ENCODE measurements at places on chromosomes 5 and 9.

DNA sequence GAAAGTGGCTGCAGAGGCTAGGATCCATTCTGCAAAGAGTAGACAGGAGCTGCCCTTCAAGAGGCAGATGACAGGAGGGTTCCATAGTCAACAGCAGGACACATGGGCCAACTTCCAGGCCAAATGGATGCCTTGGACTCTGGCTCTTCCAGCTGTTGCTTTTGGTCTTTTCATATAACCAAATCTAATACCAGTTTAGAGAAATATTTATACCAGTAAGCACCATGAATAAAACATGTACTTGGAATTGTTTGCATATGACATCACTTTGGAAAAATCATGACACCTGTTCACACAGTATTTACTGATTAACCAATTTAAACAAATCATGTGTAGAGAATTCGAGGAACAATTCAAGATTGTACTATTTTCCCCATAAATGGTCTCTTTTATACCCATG, 481.3 kb downstream of the DMRT2 start:
- DNase-seq: no peak

DNA sequence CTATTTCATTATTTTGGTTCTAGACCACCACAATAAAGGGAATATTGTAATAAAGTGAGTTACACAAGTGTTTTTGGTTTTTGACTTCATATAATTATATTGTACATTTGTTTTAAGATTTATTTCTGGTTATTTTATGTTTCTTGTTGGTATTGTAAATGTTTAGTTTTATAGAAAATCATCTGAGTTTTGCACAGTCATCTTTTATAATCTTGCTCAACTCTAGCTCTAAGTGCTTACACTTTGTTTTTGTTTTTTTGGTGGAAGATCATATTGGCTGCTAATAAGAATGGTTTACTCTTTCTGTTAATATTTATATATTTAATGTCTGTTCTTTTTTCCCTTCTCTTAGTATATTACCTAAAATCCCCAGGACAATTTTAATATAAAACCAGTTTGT, 135.0 kb downstream of the CNTLN start:
- DNase-seq: no peak

GRCh38 chr5:83470526-83471404, 779 bp upstream of the VCAN start:
- DNase-seq: no peak

DNA sequence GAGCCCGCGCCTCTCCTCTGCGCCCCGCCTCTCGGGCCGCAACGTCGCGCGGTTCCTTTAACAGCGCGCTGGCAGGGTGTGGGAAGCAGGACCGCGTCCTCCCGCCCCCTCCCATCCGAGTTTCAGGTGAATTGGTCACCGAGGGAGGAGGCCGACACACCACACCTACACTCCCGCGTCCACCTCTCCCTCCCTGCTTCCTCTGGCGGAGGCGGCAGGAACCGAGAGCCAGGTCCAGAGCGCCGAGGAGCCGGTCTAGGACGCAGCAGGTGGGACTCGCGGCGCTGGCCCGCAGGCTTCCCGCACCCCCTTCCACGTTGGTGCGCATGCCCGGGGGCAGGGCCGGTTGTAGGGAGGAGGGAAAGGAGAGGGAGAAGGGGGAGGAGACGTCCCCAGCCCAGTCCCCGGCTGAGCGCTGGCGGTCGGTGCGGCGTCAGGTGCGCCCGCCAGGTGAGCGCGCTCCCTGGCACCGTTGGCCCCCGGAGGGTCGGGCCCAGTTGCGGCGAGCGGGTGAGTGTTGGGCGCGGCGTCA, at the start of gene OCLN:
TSS of gene OCLN (plus strand) at position 400 of the 532 bp plus-strand sequence. CDS start 11,455 bp downstream, outside the sequence.
- DNase-seq: no peak

GRCh38 chr5:139574641-139575312, 13.6 kb downstream of the UBE2D2 start:
- no peak for DNase-seq

DNA sequence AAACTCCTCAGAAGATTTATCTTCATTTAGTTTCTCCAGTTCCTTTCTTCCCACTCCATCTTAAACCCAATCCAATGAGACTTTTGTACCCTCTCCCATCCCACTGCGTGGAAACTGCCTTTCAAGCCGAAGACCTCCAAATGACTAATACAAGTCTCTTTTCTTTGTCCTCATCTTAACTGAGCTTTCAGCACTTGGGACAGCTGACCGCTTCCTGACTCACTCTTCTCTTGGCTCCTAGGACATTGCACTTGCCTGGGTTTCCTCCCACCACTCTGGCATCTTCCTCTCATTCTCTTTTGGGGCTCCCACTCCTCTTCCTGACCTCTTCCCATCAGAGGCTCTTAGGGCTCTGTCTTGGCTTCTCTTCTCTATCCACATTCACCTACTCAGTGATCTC, 243.7 kb downstream of the HSPA4 start:
- no peak for DNase-seq

DNA sequence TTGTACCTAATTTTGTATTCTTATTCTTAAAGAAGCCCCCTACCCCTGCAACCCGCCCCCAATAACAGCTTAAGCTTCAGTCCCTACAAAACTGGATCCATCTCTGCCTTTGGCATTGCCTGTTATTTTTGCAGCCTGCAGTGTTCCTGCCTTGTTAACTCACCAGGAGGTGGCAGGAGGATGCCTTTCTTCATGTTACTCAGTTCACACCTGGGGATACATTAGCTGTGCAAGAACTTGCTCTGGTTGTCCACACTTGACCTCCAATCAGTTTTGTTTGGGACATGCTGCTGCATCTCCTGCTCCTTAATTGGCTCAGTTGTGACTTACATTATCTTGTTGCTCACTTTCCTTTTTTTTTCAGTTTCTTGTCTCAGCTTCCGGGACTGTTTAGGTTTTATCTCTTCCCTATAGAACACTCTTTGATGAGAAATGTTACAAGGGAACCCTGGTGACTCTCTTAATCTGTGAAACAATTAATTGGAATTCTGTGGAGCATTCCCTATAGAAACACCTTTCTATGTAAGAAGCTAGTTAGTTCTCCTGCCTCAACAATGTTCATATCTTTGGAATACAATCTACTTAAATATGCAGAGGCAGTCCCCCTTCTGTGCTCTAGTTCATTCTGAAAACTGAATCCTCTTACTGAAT, 467.7 kb upstream of the ACO1 start:
- no peak for DNase-seq

- DNase-seq: no peak
These were observed 28.7 kb downstream of the PCSK1 start for GRCh38 chr5:96404191-96404867.

- no peak for DNase-seq
These were observed 228.3 kb downstream of the CACNA1B start for GRCh38 chr9:138105561-138106505.

Measured in stimulated activated CD8-positive, alpha-beta memory T cell treated with anti-CD3 and anti-CD28 coated beads, Interleukin-15, amount 100 ng/mL, for 1 hour (primary cell).